GM23338 (cell line): ENCODE measurements at places on chromosomes 12 and 14.

GRCh38 chr12:39275846-39276245, 167.1 kb downstream of the KIF21A start:
- DNase-seq, result no peak

- DNase-seq, result no peak
Measured at GRCh38 chr14:26400373-26400772, 197.5 kb downstream of the NOVA1 start.

DNA sequence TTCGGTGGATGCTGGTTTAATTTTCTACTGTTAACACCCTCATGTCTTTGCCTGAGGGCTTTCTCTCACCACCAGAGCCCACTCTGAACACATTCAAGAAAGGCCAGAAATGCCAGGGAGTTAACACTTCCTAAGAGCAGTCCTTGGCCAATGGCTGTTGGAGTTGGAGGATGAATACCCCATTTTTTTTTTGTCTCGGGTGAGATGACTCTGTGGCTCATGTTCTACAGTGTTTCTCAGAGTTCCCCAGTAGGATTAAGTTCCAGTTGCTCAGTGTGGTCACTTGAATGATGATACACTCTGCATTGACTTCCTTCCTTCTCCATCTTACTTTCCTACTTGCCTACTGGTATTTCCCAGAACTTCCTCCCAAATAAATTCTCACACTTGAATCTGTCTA, 65.8 kb downstream of the FOS start:
- no peak for DNase-seq

DNA sequence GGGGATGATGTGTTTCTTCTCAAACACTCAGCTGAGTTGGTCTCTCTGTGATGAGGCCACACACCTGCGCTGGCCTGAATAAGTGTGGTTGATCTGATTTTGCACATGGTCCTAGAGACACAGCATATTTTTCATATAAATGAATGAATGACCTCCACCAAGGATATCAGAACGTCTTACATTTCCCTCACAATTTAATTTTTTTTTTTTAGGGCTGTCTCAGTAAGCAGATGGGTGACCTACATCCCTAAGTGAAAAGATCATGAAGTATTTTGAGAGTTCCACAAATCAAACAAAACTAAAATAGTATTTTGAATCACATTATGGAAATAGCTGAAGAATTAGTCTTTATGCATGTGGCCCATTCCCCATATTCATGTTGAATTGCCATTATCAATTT, 333.7 kb upstream of the TMTC1 start:
- no peak for DNase-seq

- no peak for DNase-seq
Measured at GRCh38 chr12:120015313-120015712, 26.3 kb downstream of the BICDL1 start.

DNA sequence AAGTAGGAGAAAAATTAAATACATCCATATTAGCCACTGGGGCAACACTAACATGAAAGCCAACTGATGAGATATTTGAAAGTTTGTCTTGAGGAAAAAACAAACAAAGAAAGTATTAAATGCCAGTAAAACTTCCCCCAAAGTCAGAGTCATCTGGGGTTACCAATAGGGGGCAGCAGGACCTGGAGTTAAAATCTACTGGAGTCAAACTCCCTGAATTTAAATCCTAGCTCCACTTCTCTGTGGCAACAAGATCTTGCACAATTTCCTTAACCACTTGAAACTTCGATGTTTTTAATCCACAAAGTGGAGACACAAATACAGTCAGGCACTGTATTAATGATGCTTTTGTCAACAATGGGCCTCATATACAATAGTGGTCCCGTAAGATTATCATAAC, 14.4 kb downstream of the PLEKHG7 start:
- DNase-seq, result peak; percentile 74

GRCh38 chr12:18283831-18284230, 22.5 kb downstream of the PIK3C2G start:
- peak; percentile 35 for DNase-seq

GRCh38 chr14:52951681-52952554, 1.1 kb upstream of the FERMT2 start:
- DNase-seq, result peak; percentile 83

DNA sequence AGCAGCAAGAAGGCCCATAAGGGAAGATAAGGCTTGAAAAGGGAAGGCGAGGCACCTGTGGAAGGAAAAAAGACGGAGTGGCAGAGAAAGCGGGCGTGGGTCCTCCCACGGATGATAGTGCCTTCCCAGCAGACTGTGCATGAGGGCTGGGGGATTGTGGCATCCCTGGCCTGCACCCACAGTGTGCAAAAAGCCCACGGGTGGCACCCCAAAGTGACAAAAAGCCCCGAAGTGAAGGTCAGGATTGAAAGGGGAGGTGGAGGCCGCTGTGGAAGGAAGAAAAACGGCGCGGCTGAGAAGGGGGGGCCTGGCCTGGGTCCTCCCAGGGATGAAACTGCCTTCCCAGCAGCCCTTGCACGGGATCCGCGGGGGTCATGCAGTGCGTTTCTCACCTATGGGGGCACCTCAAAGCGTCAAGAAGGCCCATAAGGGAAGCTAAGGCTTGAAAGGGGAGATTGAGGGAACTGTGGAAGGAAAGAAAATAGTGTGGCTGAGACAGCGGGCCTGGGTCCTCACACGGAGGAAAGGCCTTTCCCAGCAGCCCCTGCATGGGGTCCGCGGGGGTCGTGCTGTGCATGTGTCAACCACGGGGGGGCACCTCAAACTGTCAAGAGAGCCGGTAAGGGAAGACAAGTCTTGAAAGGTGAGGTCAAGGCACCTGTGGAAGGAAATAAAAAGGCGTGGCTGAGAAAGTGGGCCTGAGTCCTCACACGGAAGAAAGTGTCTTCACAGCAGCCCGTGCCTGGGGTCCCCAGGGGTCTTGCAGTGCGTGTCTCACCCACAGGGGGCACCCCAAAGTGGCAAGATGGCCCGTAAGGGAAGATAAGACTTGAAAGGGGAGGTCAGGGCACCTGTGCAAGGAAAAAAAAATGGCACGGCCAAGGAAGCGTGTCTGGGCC, 274.1 kb downstream of the ALG10 start:
- no peak for DNase-seq

- no peak for DNase-seq
Measured at GRCh38 chr12:55636116-55636655, 506 bp upstream of the OR10P1 start.

- DNase-seq, result no peak
Measured at GRCh38 chr12:4080213-4080612, 193.3 kb upstream of the CCND2 start.

DNA sequence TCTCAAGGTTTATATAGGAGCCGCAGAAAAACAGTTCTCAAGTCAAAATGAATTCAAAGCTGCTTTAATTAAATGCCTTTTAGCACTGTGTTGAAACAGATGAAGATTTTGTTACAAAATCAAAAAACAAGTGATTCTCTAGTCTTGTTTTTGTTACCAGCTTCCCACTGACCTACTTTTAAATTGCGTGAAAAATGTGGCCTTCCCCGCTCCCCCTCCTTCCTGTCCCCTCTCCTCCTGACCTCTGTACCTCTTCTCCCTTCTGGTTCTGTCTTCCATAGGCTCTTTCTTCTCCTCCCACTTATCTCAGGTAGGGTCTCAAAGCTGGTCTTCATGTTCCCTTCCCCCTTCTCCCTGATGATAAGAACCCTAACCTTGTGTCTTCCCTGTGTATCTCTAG, 90.0 kb upstream of the MDM1 start:
- no peak for DNase-seq

- no peak for DNase-seq
Measured at GRCh38 chr12:119715268-119715620, 47.3 kb downstream of the PRKAB1 start.

DNA sequence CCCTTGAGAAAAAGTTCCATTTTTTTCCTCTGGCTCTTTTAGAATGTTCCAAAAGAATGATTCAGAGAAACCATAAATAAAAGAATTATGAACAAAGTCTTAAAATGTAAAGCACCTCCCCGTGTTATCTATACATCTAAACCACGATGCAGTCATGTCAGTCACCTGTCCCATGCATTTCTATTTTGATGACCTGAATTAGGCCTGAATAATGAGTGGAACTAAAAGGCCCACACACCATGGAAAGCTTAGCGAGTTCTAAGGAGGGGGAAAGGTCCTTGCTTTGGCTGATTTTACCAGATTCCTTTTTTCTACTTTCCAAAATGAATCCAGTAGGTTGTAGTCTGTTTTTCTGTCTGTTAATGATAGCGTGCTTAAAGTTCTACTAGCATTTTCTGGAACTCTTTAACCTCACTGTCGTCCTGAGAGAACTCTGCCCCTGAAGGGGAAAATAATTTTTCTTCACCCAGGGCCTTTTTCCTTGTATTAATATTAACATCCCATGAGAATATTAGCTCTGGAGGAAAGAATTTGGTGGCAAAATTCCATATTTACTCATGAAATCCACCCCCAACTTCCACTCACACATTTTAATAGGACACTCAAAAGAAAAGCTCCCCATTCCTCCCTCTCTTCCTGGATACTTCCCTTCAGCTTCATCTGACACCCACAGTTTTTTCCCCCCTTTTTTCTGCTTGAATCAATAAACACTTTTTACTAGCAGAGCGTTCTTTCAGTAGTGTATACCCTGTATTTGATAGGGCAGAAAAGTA, 266.3 kb upstream of the DIO2 start:
- DNase-seq, result no peak

- DNase-seq, result no peak
Measured at GRCh38 chr14:68651652-68652432, 141.0 kb downstream of the ZFP36L1 start.

DNA sequence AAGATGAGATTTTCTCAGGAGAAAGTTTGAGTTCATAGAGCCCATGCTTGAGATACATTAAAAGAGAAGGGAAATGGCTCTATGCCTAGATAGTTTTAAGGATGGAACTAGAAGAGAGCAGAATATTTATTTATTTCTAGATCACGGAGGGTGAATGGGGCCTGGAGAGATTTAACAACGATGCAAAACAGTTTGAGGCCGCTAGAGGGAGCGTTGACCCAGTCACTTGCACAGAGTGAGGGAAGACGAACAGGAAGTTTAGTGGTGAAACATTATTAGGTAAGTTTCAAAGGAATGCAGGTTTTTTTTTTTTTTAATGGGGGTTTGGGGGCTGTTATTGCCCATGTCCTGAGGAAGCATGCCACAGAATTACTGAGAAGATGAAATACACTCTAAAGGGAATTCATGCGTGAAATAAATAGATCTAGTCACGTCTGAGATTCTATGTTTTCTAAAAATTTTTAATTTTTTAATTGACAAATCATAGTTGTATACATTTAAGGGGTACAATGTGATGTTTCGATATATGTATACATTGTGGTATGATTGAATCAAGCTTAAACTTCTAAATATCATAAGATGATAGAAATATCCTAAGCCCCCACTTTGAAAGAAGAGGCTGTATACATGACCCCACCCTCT, 14.8 kb upstream of the PPP1R1A start:
- DNase-seq, result peak; percentile 85

- DNase-seq, result no peak
Measured at GRCh38 chr12:7361265-7361664, 57.4 kb downstream of the ACSM4 start.

DNA sequence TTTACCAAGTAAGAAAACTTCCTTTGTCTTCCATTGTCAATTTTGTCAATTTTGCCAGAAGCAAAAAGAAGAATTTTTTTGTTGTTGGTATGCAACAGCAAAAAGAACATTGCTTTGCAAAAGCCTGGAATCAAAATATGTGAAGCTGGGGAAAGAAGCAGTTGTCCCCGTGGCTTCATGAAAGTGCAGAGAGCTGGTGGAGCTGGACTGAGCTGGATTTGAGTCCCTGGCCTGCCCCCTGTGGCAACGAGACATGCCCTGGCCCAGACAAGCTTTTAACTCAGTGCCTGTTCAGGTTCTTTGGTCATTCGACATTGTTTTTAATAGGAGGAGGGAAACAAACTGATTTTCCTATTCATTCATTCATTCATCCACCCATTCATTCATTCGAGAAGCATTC, 70.3 kb downstream of the SLC15A4 start:
- DNase-seq, result no peak

GRCh38 chr14:61894452-61895077, 132.3 kb downstream of the SNAPC1 start:
- DNase-seq, result peak; percentile 84

DNA sequence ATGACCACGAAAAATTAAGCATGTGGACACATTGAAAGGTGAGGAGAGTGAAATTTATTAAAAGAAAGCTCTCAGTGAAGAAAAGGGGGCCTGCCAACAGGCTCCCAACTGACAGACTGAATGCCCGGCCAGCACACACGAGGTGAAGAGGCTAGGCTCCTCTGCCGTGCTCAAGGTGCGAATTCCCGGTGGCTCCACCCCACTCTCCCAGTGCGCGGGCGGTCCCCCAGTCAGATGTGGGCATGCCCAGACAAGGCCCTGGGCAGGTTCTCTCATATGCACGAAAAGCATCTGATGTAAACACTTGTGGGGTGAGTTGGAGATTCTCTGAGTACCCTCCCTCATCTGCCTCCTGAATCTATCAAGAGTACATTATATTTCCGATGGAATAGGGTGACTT, 48.5 kb upstream of the OSBPL8 start:
- peak; percentile 15 for DNase-seq

DNA sequence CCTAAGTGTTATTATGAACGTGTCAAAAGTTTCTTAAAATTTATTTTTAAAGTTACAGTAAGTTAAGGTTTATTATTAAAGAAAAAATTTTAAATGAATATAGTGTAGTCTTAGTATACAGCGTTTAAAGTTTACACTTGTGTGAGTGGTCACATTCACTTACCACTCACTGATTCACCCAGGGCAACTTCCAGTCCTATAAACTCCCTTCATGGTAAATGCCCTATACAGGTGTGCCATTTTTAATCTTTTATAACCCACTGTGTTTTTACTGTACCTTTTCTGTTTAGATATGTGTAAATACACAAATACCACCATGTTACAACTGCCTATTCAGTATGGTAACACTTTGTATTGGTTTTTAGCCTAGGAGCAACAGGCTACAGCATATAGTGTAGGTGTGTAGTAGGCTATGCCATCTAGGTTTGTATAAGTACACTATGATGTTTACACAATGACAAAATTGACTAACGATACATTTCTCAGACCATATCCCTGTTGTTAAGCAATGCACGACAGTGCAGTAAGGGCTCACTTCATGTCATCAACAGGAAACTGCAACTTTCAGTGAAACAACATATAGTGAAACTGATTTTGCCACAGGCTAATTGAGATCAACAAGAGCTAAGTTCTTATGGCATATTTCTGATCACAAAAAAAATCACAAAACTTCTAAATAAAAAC, 112.0 kb upstream of the TMCC3 start:
- DNase-seq, result no peak

GRCh38 chr12:103547929-103548328, 39.1 kb upstream of the STAB2 start:
- DNase-seq, result peak; percentile 16

DNA sequence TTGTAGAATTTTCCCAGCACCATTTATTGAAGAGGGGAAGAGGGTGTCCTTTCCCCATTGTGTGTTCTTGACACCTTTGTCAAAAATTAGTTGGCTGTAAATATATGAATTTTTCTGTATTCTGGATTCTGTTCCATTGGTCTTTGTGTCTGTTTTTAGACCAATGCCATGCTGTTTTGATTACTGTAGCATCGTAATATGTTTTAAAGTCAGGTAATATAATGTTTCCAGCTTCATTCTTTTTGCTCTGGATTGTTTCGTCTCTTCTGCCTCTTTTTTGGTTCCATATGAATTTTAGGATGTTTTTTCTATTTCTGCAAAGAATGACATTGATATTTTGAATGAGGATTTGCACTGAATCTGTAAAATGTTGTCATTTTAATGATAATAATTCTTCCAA, 331.9 kb upstream of the RGS6 start:
- DNase-seq, result no peak
